ENCODE measurements at places on chromosomes 4 and X.

DNA sequence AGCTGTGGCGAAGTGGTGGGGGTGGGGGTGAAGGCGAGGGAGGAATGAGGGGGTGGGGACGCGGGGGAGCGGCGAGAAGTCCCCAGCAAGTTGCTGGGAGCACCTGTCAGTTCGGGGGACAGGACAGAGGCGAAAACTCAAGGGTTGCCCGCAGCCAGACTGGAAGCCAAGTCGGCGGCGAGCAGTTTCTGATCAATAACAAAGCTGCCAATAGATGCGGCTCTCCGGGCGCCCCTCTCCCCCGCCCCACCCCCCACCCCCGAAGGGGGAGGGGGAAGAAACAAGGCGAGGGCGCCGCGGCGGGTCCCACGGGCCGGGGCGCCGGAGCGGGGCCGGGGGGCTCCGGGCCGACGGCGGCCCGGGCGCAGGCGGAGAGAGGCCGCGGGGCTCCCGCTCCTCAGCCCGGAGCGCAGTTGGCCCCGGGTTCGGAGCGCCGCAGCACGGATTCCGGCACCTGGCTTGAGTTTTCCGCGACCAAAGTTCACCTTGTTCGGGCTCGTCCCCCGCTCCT is 379 bp downstream of the PDGFC start:
- no peak for DNase-seq

GRCh38 chr4:16437836-16438235 is 211.6 kb upstream of the TAPT1 start:
- DNase-seq = no peak

- DNase-seq = no peak
Measured at GRCh38 chr4:38762560-38762959, 20.2 kb downstream of the TLR10 start.

DNA sequence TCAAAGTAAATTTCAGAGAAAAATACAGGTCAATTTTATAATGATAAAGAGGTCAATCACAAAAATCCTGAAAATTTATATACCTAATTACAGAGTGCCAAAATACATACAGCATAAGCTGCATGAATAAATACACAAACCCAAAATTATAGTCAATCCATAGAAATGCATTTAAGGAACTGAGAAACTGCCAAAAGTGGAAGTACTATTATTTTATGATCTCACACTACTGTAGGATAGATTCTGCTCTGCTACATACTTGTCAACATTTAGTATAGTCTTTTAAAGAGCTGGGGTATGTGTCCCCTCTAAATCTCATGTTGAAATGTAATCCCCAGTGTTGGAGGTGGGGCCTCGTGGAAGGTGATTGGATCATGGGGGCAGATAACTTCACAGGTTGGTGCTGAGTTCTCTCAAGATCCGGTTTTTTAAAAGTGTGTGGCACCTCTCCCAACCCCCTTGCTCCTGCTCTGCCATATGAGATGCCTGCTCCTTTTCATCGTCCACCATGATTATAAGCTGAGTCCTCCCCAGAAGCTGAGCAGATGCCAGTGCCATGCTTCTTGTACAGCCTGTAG is 31.8 kb downstream of the CHIC2 start:
- no peak for DNase-seq

GRCh38 chrX:40331762-40332161 is 234.0 kb upstream of the BCOR start:
- DNase-seq = no peak

DNA sequence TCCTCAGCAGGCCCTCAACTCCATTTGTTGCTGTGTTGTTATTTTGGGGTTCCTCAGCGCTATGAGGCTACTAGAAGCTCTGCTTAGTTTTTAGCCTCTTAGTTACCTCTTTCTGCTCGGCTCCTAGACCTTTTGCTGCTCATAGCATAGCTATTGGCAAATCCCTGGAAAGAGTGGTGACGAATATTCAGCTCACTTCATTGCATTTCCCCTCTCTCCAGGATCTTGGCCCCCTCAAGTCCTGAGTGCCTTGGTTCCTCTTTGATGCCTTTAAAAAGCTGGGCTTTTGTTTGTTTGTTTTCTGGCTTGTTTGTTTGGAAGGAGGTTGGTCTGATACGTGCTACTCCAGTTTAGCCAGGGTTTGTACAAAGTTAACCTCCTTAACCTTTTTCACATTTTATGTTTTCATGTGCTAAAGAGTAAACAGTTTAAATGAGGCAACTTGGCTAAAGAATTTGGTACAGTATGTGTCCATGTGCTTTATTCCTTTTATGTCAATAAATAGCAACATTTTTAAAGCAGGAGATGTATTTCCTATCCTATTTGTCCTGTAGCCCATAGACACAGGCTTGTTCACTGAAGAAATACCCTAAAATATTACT is 31.5 kb downstream of the SMAD1 start:
- DNase-seq = no peak

DNA sequence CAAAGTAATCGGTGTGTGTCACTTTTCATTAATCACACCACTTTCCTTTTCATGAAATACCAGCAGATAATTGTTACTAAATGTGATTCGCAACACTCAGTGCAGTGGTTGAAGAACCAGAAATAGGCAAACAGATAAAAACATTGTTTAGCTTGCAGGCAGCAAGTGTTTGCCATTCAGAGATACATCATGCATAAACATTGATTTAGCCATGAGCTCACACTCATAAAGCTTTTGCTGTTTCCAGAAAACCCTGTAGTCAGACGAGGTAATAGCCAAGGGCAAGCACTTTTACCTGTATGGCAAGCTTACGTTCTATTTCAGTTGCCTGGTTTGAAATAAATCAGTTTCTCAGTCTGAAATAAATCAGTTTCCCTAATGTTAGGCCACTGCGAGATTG is 542.0 kb upstream of the TENM3 start:
- no peak for DNase-seq

- no peak for DNase-seq
Measured at GRCh38 chrX:46865281-46865680, 28.4 kb downstream of the RP2 start.

GRCh38 chrX:119655125-119655524 is 37.8 kb downstream of the SEPTIN6 start:
- no peak for DNase-seq

DNA sequence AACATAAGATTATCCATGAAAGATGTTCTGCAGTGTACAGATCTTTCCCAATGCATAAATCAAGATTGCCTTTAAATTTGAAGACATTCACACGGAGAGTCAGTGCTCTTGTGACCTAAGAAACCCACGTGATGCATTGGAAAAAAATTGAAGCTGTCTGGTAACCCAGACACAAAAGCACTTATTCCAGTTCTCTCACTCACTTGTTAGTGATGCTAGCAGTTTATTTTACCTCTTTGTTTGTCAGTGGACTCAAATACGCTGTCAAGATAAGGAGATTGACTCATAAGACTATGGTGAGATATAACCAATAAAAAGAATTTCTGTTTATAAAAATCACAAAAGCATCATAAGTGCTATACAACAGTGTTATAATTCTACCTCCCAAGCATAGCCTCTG is 245.8 kb upstream of the SMIM31 start:
- no peak for DNase-seq

- no peak for DNase-seq
Measured at GRCh38 chrX:115018944-115019343, 1.5 kb upstream of the IL13RA2 start.

DNA sequence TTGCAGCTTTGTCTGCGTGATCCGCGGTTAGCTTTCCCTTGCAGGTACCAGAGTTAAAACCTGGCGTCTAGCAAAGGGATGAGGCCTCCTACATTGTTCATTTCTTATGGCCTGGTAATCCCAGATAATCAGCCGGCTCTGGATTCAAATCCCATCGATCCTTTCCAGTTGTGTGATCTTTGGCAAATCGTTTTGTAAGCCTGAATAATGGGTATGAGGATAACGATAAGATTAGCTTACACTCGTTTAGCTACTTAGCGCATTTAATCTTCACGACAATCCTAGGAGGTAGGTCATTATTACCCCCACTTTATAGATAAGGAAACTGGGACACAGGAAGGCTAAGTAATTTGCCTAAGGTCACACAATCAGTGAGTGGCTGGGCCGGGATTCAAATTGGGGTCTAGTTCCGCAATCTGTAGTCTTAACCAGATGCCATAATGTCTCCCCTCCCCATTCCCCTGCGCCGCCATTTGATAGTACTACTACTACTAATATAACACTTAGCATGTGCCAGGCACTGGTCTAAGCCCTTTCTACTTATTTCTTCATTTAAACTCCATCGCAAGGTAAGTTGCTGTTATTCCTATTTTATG is 1.7 kb upstream of the UBA1 start:
- DNase-seq = no peak

GRCh38 chrX:40278340-40279090 is 180.8 kb upstream of the BCOR start:
- DNase-seq = no peak

- peak; percentile 25 for DNase-seq
Measured at GRCh38 chrX:53265771-53266574, 15.4 kb downstream of the IQSEC2 start.

DNA sequence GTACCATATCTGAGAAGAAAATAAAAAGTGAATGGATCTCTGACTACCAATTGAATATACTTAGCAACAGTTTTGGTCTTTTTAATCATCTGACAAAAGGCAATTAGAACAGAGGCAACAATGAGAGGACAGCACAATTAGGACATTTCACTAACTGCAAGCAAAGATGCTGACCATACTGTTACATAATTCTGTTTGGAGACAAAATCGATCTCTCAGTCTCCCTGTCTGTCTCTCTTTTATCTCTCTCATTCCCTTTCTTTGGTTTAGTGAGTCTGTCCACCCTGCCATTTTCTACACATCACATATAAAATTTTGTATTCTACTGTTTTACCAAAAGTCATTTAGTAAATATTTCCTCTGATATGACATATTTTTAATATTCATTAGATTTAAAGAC is 2.2 kb upstream of the AFM start:
- DNase-seq = no peak

DNA sequence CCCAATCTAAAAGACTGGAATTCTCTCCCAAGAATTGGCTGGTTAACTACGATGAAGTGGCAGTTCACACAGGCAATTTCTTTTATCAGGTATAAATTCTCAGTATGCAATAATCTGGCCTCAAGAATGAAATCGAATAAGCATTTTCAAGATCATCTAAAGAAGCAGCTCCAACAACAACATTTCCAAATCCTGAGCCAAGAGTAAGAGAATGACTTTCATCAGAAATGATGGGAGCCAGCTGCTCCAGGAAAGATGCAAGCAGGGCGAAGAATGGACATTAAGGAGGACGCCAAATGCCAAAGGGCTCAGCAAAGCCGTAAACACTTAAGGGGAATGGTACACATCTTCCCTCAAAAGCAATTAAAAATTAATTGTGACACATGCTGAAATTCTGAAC is 12.0 kb downstream of the ADAMTS3 start:
- DNase-seq = no peak

DNA sequence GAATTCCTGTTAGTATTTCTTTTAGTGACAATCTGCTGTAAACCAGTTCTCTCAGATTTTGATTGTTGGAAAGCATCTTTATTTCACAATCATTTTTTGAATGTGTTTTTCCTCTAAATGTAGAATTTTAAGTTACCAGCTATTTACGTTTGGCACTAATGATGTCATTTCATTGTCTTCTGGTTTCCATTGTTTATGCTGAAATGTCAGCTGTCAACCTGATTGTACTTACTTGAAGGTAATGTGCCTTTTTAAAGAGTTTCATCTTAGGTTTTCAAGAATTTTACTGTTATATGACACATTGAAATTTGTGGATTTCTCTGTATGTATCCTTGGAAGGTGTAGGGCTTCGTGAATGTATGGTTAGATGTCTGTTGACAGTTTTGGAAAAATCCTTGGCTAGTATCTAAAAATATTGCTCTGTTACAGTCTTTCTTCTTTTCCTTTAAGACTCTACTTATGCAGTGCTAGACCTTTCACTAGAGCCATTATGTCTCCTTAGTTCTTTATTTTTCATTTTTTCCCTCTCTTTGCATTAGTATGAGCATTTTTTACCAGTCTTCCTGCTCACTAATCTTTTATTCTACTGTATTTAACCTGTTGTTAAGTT is 30.4 kb downstream of the SMAD1 start:
- DNase-seq = no peak

DNA sequence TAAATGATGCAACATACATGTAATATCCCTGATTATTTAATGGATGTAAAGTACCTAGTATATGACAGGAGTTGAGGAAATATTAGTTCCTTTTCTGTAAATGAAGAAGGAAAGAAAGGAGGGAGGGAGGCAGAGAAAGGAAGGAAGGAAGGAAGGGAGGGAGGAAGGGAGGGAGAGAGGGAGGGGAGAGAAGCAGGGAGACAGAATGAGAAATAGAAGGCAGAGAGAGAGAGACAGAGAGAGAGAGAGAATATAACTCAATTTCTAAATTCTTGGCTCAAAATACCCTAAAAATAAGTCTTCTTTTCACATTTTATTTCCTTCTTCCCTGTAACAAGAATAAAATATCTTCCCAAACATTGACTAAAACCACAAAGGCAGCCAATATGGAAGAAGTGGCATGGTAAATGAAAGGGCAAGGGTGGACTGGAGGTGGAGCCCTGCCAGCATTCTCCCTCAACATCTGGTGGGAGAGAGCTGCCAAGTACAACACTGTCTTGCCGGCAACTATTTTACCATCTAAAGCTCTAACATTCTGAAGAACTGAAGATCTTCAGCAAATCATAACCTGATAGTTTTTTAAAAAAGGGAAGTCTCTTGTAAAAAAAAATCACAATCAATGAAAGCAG is 245.1 kb downstream of the PPP3CA start:
- no peak for DNase-seq

- no peak for DNase-seq
Measured at GRCh38 chr4:149047368-149047767, 605.2 kb upstream of the NR3C2 start.

DNA sequence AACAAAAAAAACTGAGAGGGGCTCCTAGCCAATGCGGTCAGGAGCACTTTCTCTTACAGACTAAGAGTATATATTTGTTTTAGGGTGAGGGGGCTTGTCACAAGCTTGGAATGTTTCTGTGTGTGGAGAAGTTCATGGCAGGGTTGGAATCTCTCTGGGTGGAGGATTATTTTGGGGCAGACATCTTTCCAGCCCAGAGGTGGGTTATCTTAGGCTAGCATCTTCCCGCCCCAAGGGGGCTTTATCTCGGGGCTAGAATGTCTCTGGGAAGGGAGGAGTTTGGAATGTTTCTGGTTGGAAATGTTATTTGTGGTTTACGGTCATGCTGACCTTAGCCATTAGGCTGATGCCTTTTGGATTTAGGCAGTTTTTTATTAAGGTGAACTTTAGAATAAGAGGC is 205.7 kb downstream of the RELL1 start:
- DNase-seq = no peak

- no peak for DNase-seq
Measured at GRCh38 chrX:47637546-47638195, 7.9 kb upstream of the CFP start.

GRCh38 chrX:50108264-50108663 is 92.5 kb downstream of the AKAP4 start:
- DNase-seq = no peak

DNA sequence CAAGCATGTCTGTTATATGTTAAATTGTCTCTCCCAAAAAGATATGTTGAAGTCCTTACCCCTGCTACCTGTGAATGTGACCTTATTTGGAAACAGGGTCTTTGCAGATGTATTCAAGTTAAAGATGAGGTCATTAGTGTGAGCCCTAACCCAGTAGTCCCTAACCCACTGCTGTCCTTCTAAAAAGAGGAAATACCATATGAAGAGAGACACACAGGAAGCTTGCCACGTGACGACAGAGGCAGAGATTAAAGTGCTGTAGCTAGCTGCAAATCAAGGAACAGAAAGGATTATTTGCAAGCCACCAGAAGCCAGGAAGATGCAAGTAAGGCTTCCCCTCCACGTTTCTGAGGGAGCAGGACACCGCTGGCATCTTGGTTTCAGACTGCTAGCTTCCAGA is 150.1 kb downstream of the HNRNPD start:
- DNase-seq = no peak

- DNase-seq = no peak
Measured at GRCh38 chr4:102734591-102735385, 26.0 kb downstream of the MANBA start.

- no peak for DNase-seq
Measured at GRCh38 chr4:150720973-150721518, 139.1 kb downstream of the MAB21L2 start.
